Neural crest cell (in vitro differentiated cells): ENCODE measurements at places on chromosomes 4 and X.

- DNase-seq = no peak
Observed at GRCh38 chrX:97682991-97683840, 799.5 kb downstream of the RPA4 start.

GRCh38 chrX:38860106-38861013 lies 59.1 kb downstream of the MID1IP1 start:
- DNase-seq = no peak

- DNase-seq = no peak
Observed at GRCh38 chr4:126958482-126958881, 674.3 kb upstream of the INTU start.

DNA sequence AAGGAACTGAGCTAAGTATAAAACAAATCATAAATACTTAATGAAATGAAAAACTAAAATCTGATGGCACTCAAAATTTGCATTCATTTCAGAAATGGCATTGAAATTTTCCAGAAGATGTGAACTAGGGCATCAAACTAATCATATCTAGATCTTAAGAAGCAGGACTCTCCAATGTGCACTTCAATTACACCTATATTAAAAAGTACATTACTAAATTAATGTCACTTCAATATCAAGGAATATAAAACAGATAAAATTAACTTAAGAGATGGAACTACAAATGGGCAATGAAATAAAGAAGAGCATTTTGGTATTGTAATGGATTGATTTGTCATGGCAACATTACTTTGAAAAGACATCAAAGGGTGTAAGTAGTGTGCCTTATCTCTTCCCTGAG lies 20.3 kb downstream of the NPY2R start:
- no peak for DNase-seq

- no peak for DNase-seq
Observed at GRCh38 chr4:6939761-6940743, 30.4 kb downstream of the TBC1D14 start.

- DNase-seq = no peak
Observed at GRCh38 chr4:154160519-154161301, 330.9 kb downstream of the DCHS2 start.

- no peak for DNase-seq
Observed at GRCh38 chr4:13527981-13528820, 16.1 kb downstream of the NKX3-2 start.

DNA sequence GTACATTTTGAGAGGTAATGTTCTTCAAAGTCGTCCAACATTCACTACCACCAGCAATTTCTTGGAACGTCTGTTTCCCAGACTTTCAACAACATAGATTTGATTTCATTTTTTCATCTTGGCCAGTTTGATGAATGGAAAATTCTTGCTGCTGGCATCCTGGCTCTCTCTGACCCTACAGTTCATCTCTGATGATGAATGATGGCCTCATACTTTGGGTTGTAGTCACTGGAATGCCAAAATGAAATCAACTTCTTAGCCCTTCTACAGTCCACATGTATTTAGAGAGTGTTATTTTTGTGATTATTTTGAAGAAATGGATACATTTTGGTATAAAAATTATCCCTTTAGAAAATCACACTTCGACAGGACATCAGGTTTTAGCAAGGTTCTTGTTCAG lies 8.8 kb downstream of the CHST7 start:
- no peak for DNase-seq
